ENCODE measurements at places on chromosomes 13 and 19.

GRCh38 chr19:36257520-36257876, 42.6 kb downstream of the ZNF146 start:
- no peak for DNase-seq

GRCh38 chr19:42558450-42559150, 30.3 kb upstream of the CEACAM1 start:
- no peak for DNase-seq

- peak; percentile 89 for DNase-seq
These were observed 7.7 kb downstream of the UBE2L5 start for GRCh38 chr13:30429721-30430694.

DNA sequence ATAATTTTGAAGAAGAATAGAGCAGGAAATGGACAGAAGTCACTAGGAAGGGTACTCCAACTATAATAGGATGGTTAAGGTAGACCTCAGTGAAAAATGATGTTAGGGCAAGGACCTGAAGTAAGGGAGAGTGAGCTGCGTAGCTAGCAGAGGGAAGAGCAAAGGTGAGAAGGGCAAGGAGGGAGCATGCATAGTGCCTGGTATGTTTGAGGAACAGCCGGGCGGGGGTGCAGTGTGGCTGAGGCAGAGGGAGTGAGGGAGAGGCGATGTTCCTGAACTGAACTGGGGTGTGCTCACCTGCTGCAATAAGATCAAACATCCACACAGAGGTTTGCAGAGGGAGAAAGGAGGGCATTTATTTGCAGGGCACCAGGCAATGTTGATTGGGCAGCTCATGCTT, 110.4 kb downstream of the DNAJC15 start:
- no peak for DNase-seq

Data from fibroblast of skin of scalp (primary cell).